ENCODE measurements at places on chromosomes 5 and 9.

DNA sequence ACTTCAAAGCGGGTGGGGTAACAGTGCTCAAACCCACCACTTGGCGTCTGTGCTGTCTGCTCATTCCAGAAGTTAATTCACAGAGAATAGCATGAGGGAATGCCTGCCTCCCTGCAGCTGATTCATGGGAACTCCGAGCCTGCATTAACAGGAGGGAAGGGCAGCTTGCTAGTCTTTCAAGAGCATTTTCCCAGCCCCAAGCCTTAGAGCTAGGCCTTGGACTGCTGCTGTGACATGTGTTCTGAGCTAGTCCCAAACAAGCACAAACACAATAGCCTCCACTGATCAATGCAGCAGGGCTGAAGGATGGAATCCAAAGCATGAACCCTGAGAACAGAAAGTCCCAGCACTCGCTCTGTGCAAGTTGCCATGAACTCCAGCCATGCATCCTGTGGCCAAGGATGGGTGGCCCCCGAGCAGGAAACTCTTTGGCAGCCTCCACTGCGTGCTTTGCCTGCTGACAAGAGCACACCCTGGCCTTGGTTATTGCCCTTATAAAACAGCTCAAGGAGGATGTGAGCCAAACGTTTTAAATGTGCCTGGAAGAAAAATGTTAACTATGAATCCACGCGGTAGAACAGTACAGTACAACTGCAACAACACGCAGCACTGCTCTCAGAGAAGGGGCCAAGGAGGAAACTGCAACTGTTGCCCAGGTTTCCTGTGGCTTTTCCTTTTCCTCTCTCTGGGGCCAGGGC lies 653.1 kb upstream of the KLF4 start:
- no peak for DNase-seq

GRCh38 chr9:37374892-37375291 lies 47.6 kb upstream of the GRHPR start:
- no peak for DNase-seq

DNA sequence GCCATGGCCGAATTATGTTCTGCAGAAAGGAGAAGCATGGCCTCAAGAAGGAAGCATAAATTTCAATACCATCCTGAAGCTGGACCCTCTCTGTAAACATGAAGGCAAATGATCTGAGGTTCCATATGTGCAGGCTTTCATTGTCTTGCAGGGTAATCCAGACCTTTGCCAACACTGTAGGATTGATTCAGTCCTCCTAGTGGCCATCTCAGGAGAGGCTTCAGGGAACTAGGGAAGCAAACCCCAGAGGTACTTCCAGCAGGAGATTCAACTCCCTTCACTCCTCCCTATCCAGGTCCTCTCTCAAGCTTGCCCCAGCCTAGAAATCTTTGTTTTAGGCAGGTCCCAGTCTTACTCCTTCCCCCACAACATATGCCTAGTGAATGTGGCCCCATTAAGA lies 99.3 kb upstream of the HCN1 start:
- no peak for DNase-seq

DNA sequence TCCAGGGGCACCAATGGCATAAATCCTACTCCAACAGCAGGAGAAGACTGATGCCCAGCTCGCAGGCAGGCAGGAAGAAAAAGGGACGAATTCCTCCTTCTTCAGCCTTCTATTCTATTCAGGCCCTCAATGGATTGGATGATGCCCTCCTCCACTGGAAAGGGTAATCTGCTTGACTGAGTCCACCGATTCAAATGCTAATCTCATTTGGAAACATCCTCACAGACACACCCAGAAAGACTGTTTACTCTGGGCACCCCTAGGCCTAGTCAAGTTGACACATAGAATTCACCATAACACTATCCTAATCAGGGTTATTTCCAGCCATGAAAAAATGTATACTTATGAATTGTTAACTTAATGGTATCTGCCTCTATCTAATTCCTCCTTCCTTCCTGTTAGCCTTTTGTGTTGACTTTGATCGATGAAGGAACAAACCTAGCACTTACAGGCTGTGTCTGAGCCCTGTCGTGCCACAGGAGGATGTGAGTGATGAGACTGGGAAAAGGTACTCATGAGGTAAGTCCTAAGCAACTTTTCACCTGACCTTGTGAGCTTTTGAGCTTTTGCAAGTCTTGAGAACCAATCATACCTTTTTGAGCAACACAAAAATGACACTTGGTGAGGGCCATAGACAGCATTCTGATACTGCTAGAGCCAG lies 36.5 kb downstream of the FOXD1 start:
- no peak for DNase-seq
